ENCODE measurements at places on chromosomes 3 and 15.

- no peak for DNase-seq
These were observed 200.1 kb downstream of the SLC9A9 start for GRCh38 chr3:143648218-143648617.

DNA sequence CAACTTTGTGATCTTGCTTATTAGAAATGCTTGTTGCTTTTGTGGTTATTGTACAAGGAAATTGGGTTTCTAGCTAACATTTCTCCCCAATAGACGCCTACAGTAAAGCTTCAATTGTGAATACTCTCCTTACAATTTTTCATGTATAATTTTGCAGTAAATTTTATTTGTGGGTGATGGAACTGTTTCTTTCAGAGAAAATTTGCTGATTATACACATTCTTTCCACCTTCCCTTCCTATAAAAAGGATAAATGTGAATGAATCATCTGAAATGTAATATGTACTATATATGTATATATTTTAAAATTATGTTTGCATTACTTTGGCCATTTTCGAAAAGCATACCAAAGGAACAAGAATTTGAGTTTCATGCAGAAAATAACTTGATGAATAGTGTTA is 162.7 kb upstream of the CRBN start:
- no peak for DNase-seq

- no peak for DNase-seq
These were observed 81.0 kb downstream of the CGGBP1 start for GRCh38 chr3:87977765-87978164.

GRCh38 chr3:143236226-143236964 is 116.8 kb downstream of the CHST2 start:
- DNase-seq = no peak

GRCh38 chr15:74403588-74403919 is 30.2 kb downstream of the SEMA7A start:
- DNase-seq = no peak

DNA sequence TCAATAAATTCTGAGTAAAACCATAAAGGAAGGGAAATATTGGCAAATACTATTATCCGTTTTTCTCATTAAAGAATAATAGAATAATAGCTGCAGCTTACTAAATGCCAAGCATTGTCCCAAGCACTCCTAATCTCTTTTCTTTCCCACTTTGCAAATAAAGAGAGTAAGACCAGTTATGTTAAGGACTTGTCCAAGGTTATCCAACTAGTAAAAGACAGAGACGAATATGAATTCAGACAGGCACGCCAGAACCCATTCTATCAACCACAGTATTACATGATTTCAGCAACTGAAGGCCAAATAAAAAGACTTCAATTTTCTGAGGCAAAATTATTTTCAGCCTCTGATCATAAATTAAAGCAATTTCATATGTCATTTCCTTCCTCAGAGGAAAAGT is 235.5 kb downstream of the STAG1 start:
- no peak for DNase-seq

GRCh38 chr3:44039006-44039405 is 202.7 kb upstream of the TOPAZ1 start:
- DNase-seq = no peak

DNA sequence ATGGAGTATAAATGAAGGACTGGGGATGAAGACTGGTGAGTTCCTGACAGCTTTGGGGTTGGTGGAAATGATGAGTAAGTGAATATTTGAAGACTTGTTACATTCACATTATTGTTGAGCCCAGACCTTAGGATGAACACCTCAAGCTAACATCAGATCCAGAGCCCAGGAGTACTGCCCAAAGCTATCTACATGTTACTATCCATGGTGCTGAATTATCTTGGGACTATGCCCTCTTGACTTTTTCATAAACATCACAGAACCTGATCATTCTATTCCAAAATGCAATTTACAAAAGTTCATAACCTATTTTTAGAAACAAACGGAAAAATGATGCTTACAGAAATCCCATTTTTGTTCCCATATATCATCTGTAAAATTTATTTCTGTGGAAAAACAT is 613.3 kb downstream of the TUSC7 start:
- DNase-seq = no peak

GRCh38 chr3:86481031-86481430 is 509.9 kb downstream of the VGLL3 start:
- DNase-seq = no peak

DNA sequence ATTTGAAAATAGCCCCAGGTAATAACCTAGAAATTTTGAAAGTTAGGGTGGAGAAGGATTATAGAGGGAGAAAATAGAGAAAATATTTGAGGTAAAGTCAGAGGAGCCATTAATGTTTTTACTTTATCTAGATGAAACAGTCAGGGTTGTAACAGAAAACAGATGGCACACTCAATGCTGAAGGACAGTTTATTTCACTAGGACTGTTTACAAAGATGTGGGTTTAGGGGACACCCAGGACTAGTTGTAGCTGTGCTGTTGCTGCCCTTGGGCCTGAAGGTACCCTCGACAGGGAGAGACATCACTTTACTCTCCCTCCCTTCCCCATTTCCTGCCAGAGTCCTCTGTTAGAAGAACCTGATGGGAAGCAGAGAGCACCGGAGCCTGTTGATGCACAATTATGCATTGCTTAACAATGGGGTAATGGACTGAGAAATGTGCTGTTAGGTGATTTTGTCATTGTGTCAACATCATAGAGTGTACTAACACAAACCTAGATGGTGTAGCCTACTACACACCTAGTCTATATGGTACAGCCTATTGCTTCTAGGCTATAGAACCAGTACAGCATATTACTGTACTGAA is 103.8 kb downstream of the GALK2 start:
- no peak for DNase-seq
